ENCODE measurements at places on chromosomes 12 and 14. TPM values are rescaled to one million over a fixed set of nuclear protein-coding genes. Genes with fewer than 3 reads are reported as not detected.

The LTBP2 gene
- total RNA-seq: 0.36 TPM

The PHLDA1 gene
- total RNA-seq: 8.2 TPM

The CABP1 gene
- not detected for total RNA-seq

The FAM181A gene
- not detected for total RNA-seq

The KLHL33 gene
- total RNA-seq: 0.15 TPM

The SMCO2 gene
- not detected for total RNA-seq

The MYF6 gene
- total RNA-seq: not detected

The NRIP2 gene
- total RNA-seq: not detected

The RITA1 gene
- 14.2 TPM for total RNA-seq

The CCDC88C gene
- total RNA-seq: 293 TPM

The CLEC2A gene
- total RNA-seq: not detected

The TAS2R13 gene
- 0.79 TPM for total RNA-seq

- DNase-seq: no peak
Observed at GRCh38 chr12:112564160-112564784, 145.5 kb downstream of the PTPN11 start.

DNA sequence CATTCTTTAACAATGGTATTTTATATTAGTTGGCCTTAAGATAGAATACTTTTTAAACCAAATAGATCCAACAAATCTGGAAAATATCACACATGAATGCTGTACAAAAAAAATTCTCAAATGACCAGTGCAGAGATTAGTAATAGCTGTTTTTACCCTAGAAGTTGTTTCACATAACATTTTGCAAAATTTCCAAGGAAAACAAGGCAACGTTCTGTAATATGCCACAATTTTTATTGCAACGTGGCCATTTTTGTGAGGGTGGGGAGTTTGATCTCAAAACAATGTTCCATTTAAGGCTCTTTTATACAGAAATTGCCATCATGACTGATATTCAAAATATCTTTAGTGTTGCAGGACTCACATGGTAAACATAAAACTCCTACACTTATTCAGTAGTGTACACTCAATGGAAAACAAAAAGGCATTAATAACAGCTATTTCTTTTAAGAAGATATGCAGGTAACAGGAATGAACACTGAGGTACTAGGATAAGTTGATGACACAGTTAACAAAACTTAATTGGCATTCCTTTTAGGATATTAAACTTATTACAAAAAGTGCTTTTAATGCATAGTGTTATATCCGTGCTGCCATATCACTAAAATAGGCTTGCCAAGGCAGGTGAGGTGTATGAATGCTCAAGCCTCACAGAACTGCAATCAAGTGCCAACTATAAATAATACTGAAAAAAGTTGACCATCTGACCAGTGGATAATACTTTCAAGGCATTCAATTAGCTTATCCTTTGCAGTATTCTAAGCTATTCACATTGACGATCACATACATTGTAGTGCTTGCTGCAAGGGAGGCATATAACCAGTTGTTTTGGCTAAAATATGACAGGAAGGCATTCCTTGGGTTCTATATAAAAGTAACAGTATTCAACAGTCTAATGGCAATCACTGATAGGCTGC is 2.3 kb downstream of the CFL2 start:
- no peak for DNase-seq

DNA sequence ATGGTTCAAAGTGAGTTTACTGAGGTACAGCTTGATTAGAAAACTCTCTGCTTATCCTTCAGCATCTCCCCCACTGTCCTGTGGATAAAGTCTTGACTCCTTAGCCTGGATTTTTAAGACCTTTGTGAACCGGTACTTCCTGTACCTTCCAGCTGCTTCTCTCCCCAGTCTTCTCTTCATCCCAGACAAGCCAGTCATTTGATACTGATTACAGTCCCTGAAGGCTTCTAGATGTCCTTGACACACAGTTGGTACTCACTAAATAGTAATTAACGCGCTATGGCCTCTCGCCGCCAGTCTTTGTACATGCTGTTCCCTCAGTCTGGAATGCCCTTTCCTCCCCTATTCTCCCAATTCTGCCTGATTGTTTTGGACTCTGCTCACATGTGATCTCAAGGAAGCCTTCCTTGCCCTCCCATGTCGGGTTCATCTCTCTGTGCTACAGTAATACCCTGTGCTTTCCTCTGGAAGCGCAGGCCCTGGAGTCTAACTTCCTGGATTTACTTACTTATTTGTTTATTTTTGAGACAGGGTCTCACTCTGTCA is 50.6 kb upstream of the PTGR2 start:
- no peak for DNase-seq

- DNase-seq: no peak
Observed at GRCh38 chr12:95258151-95258550, 40.5 kb downstream of the VEZT start.

DNA sequence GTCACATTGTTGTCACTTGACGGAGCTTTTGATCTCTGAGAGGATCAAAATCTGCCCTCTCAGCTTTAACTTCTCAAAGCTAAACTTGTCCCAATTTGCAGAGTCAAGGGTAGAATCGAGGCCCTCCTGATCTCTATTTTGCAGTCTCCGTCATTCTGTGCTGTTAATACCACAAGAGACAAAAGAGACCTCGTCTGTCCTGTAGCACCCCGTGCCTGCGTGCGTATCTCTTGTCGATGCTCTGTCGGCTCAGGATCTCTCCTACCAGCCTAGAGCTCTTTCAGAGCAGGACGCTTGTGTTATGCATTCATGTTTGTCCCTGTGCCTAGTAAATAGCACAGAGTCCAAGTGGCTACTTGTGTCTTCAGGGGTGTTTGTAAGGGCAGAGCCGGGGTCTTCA is 5.1 kb downstream of the EVL start:
- peak; percentile 71 for DNase-seq

GRCh38 chr12:79381248-79382208 is 309.2 kb downstream of the PAWR start:
- DNase-seq: no peak

DNA sequence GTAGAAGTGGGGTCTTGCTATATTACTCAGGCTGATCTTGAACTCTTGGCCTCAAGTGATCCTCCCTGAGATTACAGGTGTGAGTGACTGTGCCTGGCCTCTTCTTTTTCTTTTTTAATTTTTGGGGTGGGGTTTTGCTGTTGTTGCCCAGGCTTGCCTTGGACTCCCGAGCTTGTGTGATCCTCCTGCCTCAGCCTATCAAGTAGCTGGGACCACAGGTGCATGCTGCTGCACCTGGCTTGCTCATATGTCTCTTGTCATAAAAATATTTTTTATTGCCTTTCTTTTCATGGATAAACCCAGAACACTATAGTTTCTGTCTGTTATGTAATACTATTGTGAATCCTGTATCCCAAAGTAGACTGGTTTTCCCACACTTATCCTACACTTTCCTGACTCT is 26.0 kb downstream of the SCYL2 start:
- no peak for DNase-seq

- DNase-seq: no peak
Observed at GRCh38 chr12:15669256-15669948, 119.8 kb downstream of the EPS8 start.

GRCh38 chr14:76613616-76614015 is 147.7 kb upstream of the VASH1 start:
- no peak for DNase-seq

DNA sequence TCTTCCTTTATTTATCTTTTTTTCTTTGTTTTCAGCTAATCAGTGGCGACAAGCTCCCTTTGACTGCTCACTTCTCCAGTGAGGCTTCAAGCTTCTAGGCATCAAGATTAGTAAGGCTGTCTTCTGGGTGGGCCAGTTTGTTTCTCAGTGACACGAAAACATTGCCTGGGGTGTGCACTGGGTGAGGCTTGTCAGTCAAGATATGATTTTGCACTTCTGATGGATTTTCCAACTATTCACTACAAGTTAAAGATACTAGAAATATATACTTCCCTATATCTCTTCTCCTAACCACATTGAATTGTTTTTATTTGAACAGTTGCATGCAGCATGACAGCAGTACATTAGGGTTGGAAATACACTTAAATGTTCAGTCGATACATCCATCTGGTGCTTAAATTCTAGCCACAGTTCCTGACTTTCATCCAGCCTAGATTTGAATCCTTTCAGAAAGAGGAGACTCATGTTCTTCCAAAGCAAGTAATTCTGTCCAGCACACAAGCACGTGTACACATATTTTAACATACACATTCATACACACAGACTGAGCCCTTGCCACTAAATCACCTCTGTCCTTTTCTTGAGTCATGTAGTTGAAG is 275.6 kb upstream of the NOVA1 start:
- no peak for DNase-seq

DNA sequence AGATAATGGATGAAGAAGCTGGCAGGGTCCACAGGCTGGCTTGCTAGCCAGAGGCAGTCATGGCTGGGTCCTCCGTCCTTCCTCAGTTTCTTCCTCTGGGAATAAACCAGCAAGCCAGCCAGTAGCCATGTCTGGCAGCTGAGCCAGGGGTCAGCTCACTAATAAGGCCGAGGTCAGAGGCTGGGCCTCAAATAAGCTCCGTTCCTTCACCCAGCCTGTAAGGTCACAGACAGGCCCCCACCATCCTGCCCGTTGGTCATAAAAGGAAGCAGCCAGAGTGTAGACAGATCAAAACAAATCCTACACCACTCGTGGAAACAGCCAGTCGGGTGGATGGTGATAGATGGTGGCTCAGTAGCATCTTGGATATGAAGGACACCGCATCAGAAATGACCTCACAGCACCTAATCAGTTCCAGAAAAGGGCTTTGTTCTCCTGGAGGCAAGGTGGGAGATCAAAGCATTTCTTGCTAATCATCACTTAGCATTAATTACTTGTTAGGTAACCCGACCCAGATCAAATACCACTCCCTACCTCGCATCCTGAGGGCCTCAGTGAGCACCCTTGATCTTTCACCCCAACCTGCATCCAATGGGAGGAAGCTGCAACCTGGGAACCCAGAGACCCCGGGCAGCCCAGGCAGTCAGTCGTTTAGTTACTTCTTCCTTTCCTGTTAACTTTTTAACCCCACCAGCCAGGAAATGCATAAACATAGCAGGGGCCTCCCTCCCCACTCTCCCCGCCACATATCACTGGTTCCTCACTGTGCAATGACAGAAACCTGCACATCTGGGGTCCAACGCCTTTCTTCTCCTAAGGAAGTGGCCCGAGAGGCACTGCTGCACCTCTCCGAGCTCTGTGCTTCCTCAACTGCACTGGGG is 90.2 kb downstream of the KDM2B start:
- no peak for DNase-seq

DNA sequence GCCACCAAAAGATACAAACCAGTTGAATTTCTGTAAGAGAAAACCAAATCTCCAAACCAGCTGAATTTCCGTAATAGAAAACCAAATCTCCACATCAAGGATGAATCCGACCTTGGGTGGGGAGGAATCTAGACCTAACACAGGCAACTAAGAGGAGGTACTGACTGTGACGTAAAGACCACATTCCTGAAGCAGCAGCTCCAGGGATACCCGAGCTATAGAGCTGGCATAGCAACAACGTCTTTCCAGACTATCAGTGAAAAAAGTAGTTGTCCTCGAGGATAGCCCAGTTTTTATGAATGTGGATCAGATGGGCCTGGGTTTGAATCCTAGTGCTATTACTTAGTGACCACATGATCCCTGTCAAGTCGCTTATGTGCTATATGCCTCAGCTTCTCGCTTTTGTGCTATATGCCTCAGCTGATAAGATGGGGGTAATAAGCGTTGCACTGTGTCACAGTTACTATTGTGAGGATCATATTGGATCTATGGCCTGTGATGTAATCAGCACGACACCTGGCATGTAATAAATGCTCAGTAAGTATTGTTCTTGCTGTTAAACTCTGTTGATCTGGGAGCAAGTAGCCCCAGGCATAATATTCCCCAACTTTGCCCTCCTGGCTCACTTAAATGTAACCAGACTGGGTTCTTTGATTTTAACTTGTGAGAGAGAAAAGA is 113.8 kb downstream of the EGLN3 start:
- DNase-seq: no peak

- DNase-seq: no peak
Observed at GRCh38 chr12:55443776-55444175, at the start of gene OR6C2. Gene OR6C2 (plus strand): TSS chr12:55444076. CDS start chr12:55452214, 8,138 bp downstream.

GRCh38 chr12:25840678-25841465 is 117.6 kb upstream of the RASSF8 start:
- DNase-seq: no peak

DNA sequence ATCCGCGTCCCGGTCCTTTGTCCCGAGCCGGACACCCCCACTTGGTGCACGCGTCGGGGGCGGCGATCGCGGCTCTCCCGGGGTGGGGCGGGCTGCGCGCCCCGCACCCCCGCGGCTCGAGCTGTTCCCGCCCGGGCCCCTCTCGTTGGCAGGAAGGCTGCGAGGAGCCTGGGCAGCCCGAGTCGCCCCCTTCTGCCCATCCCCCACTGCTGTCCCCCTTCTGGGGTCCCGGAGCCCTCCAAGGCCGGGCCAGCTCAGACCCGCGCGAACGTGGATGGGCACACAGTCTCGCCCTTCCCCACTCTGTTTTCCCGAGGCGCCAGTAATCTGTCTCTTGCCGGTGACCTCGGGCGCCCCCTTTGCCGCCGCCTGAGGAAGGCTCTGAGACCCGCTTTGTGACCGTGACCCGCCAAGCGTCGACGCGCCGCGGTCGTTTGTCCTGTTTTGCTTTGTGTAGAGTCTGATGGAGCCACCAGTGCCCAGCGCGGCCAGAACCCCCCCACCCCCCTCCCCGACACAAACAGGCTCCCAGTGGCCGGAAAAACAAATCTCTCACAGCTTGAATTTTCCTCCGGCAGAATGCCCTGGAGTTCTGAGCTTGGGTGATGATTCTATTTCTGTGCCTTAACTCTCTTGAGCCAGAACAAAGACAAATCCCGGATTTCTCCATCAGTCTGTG is 610 bp downstream of the C14orf132 start:
- DNase-seq: no peak

- DNase-seq: peak; percentile 41
Observed at GRCh38 chr12:70576341-70577282, 60.6 kb downstream of the PTPRB start.

DNA sequence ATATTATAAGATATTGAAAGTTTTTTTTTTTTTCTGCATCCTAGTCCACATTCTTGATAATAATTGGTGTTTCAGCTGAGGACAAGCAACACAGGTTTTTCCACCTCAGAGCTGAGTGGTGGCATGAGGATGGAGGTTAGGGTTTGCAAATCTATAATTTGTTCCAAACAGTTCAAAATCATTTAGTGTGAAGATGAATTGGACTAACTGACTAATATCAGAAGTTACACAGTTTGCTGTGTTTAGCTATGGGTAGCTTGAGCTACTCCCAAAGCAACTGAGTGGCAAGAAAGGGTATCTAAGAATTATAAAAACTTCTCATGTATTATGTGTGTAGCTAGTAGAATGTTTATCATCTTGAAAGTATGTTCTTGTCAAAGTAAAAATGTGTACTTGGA is 17.1 kb downstream of the EID3 start:
- no peak for DNase-seq

- DNase-seq: no peak
Observed at GRCh38 chr12:65606008-65606766, 218.1 kb upstream of the HMGA2 start.

- DNase-seq: no peak
Observed at GRCh38 chr12:62021808-62022207, 238.4 kb upstream of the USP15 start.

Measured in CD4-positive, alpha-beta memory T cell (primary cell).